Activated CD8-positive, alpha-beta memory T cell treated with anti-CD3 and anti-CD28 coated beads for 48 hours (primary cell): ENCODE measurements at places on chromosomes 6 and 20.
A peak's percentile ranks its signal among the peaks of the same experiment; 100 is the strongest.

DNA sequence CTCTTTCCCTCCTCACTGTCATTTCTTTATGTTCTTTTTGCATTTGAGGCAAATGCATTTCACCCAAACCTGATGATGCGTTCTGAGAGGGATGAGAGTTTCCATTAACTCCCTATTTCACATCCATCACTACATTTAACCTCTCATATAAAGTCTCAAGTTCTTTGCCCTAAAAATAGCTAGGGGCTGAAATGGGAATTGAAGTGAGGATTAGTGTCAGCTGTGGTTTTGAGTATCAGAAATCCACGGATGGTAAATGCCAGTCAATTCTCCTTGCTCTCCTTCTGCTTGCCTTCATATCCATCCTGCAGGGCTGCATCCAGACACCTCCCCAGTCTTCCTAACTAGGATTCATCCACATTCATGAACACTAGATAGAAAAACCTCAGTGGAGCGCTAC, 10.0 kb upstream of the DTNBP1 start:
- DNase-seq, result no peak

GRCh38 chr6:153368131-153368530, 237.0 kb upstream of the RGS17 start:
- DNase-seq, result no peak

GRCh38 chr20:22412977-22413868, 171.1 kb downstream of the FOXA2 start:
- DNase-seq, result no peak

DNA sequence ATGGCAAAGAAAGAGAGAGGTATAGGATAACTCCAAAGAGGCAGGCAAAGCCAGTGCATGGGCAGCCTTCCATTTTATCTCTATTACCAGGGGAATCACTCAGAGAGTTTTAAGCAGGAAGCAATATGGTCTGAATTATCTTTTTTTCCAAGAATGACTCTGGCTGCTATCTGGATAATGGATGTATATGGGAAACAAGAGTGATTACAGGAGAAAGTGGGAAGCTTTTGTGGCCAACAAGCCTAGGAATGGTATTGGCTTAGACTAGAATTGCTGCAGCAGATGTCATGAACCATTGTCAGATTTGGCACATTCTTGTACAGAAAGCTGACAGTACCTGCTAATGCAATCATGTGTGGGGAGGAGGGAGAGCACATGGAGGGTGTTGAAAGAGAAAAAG, 73.0 kb upstream of the BTBD3 start:
- no peak for DNase-seq

DNA sequence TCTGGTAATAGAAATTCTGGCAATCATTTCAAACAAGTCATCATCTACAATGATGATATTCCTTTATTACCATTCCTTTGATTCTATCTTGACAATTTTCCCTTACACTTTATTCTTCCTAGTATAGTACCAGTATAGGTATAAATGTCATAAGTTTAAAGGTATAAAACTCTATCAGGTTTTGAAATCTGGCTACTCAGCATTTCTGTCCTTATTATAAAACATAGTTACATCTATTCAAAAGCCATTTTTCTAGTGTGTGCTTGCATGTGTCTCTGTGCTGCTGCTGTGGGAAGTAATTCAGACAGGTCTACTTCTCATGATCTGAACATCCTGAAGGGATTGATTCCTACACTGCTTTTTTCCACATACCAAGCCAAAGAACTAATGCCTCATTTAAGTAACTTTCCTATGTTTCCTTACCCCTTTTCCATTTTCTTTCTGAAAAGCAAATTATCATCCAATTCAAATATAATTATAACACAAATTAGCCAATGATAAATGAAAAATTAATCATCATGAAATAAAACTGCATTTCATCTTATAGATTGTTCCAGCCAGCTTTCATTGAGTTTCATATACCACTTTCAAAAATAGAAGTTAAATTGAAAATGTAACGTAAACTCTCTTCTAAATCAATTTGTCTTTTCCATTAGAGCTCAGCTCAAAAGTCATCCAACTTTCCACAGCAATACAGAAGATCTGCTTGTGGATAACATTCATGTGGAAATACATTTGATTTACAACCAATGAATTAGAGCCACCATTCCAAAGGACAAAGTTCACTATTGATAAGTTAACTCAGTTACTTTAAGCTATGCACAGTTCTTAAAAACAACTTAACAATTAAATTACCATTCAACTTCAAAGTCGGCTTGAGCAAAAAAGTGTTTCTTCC, 35.9 kb downstream of the COL12A1 start:
- no peak for DNase-seq

DNA sequence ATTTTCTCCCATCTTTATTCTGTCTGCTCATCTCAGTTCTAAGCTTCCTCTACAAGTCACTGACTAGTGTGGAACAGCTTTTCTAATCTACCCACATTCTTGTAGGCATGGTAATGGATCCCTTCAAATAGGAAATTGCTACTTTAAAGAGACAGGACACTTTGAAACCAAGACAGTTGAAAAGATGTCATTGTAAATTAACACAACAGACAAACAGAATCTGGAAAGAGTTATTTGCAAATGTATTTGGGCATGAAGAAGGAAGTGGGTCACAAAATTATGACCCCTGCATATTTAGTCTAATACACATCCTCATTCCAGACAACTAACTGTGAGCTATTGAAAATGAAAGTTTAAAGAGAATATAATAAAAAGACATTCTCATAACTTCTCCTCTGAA, 298.2 kb upstream of the MARCKS start:
- DNase-seq, result no peak

DNA sequence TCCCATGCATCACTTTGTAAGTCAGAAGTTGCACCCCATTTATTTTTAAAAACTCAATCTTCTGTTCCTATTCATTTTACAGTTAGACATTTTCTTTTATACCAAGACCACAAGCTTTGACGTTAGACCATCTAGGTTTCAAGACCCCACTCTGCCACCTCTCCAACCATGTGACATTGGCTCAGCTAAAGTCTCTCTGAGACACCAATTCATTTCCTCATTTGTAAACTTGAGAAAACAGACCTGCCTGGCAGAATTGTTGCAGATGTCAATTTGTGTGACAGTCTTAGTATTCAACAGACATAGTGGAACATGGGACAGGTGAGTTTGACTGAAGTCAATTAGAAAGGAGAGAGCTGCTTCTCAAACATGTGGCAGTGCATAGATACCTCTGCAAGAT, 55.6 kb upstream of the CSE1L start:
- DNase-seq, result no peak

GRCh38 chr6:142945446-142946180, 637 bp upstream of the HIVEP2 start:
- DNase-seq, result peak; percentile 24

DNA sequence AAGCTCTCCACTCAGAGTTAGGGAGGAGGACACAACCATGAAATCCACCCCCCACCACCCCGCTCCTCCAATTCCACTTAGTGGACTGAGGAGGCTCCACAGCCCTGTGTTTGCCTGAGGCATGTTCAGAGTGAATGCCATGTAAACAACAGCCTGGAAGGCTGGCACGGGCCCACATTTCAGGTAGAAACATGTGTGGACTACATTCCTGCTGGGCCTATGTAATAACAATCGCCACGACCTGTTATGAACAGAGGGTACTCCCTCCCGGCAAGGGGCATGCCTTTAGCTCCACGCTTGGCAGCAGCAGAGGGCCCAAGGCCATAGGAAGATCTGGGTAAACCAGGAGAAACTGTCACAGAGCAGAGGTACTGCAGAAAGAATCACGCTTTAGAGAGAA, 65.5 kb downstream of the ISM1 start:
- no peak for DNase-seq

DNA sequence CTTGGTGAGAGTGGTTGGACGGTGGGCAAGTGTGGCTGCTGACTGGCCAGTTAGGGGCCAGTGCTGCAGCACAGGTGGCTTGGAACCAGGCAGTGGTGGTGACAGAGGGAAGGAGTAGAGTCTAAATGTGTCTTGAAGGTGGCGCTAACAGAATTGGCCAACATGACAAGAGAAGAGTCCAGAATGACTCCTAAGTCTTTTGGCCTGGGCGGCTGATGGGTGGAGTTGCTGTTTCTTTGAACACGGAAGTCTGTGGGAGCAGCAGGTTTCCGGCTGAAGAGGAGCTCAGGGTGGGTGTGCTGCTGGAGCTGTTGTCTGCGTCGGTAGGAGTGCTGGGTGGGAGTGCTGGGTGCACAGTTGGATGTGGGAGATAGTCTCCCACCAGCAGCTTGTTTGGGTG, 10.1 kb downstream of the LSM14B start:
- no peak for DNase-seq

- no peak for DNase-seq
These were observed 1.0 kb downstream of the FKBP1A start for GRCh38 chr20:1391640-1392442.

GRCh38 chr6:166596776-166597507, 10.5 kb upstream of the RAMACL start:
- DNase-seq, result no peak

DNA sequence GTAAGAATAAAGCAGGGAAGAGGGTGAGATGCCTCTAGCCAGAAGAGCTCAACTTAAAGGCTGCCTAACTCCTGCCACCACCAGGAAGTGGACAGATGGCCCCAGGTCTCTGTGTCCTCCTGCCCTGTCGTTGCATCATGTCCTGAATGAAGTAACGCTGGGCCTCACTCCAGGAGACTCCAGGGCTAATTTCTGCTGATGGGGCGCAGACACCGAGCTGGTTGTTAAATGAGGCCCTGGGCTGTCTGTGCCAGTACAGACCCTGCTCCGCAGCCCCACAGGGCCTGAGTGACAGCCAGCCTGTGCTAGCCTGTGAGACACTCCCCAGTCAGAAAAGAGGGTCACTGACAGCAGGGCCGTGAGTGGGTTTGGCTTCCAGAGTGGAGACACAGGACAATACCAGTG, 6.5 kb downstream of the IP6K3 start:
- no peak for DNase-seq

GRCh38 chr20:57266291-57267157, at the start of gene BMP7:
Gene BMP7, minus strand, starts transcription at chr20:57266641. Its CDS starts 519 bp downstream, at chr20:57266122.
- no peak for DNase-seq

GRCh38 chr6:54132587-54132986, 21.3 kb downstream of the MLIP start:
- DNase-seq, result no peak
